Left renal pelvis (tissue), 4 donors: ENCODE measurements at places on chromosomes 6 and 20.

GRCh38 chr20:43842126-43843020 lies 72.3 kb upstream of the TOX2 start:
- DNase-seq = no peak

DNA sequence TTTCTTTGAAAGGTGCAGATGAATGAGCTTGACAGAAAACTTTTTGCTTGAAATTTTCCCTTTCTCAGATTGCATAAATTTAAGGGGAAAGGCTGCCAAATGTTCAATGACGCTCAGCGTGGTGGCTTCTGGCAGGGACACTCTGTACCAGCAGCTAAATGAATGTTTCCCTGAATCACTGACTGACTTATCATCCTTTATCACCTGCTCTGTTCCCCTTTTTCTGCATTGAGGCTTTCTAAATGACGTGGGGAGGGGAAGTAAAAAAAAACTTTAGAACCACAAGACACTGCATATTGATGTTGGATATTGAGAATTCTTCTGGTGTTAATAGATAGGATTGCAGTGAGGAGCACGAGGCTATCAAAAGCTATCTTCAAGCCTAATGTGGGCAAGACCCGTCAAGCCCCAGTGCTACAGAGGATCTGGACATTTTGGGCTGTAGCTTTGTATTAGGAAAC lies 46.9 kb upstream of the ENPP5 start:
- DNase-seq = no peak

DNA sequence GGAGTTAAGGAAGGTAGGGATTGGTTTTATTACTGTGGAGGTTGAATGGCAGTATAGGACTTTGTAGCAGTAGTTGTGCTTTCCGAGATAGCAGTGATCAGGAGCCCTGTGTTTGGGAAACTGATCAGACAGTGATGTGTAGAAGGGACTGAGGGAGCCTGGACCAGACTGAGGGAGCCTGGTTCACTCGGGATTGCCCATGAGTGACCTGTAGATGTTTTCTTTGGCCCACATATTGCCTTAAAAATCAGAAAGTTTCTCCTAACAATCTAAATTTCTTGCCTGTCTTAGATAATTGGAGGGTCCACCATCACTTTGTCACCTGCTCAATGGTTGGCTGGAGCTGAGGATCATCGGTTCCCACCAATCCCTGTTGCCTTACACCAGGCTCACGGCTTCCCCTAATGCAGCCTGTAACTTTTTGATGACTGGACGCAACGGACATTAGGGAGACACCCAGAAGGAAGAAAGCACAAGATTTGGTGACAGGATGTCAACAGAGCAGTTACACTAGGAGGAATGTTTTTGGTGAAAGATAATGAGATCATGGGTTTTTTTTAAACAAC lies 1.1 kb downstream of the CDS2 start:
- no peak for DNase-seq

DNA sequence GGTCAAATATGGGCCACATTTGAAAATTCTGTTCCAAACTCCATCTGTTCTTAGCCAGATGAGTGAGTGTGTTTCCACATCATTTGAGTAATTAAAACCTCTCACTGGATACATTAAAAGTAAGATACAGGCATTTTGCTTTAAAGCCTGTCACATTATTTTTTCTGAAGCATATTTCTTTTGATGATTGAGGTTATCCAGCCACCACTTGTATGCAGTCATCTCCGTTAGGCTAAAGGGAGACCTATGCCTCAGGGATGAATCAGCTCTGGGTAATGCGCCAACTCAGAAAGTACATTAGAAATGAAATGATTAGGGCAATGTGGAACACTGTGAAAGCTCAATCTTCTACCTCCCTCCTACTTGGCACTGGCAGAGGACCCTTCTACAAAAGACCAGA lies 90.7 kb downstream of the SNAP25 start:
- DNase-seq = no peak

- DNase-seq = no peak
Observed at GRCh38 chr20:8172191-8172590, 40.1 kb downstream of the PLCB1 start.

DNA sequence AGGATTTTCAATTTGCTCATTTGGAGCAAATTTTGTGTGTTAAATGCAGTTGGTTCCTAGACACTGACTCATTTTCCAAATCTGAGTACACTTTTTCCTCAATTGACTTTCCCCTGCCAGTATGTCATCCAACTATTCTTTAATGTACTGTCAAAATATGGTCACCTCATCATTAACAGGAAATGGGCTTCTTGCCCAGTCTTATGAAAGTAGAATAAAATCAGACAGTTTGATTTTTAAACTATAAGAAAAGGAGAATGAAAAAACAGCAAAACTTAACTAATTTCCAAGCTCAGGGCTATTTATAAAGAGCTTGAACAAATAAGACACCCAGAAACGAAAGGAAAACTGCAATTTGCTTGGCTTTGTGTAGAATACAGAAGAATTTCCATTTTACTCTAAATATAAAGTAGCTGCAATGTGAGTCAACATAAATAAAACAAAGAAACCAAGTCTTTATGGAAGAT lies 43.7 kb upstream of the RAB23 start:
- DNase-seq = no peak

DNA sequence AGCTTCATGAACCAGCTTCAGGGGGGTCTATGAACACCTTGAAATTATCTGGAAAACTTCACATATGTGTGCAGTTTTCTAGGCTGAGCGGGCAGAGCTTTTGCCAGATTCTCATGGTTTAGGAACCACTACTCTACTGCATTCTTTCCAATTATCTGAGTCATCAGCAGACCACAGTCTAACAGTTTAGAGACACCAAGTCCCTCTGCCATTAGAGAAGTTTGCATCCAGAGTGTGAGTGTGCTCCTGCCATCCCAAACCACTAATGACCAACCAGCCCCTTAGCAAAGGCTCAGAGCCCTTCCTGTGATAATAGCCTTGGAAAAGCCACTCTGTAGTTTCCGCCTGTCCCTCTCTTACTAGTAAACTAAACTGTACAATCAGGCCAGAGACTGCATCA lies 96.8 kb downstream of the PHACTR1 start:
- no peak for DNase-seq

- no peak for DNase-seq
Observed at GRCh38 chr6:93581371-93581770, 162.0 kb upstream of the EPHA7 start.

GRCh38 chr6:83838727-83839126 lies 14.4 kb upstream of the RIPPLY2 start:
- DNase-seq = no peak

DNA sequence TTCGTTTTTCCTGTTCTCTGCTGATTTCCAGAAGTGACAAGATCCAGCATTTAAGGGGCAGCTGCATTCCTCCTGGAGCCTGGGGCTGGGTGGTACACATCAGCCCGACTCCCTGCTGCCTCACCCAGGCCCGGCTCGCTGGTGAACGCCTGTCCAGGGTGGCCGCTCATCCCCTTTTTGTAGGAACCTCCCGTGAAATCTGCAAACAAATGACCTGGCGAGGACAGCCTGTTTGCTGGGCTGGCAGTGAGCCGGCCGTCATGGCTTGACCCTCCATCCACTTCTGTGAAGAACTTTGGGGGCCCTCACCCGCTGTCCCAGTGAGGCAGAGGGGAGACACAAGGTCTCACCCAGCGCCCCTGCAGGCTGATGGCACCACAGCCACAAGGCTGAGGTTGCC lies 39.0 kb downstream of the PYGB start:
- DNase-seq = no peak

DNA sequence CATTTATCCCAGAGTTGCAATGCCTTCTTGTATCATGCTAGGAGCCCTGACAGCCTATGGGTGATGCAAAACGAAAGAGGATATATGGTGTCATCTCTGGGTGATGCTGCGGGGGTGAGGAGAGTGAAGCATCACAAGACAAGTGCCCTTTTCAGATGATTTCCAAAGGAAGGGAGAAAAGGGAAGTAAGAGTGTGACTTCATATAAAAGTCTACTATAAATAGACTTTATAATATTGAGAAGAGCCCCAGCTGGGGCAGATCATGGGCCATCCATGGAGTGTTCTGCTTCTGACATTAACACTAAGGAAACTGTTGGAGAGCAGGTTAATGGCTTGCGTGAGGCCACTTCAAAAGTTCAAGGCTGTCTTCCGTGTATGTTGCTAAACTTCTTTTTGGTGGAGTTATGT lies 4.4 kb downstream of the CD83 start:
- no peak for DNase-seq

DNA sequence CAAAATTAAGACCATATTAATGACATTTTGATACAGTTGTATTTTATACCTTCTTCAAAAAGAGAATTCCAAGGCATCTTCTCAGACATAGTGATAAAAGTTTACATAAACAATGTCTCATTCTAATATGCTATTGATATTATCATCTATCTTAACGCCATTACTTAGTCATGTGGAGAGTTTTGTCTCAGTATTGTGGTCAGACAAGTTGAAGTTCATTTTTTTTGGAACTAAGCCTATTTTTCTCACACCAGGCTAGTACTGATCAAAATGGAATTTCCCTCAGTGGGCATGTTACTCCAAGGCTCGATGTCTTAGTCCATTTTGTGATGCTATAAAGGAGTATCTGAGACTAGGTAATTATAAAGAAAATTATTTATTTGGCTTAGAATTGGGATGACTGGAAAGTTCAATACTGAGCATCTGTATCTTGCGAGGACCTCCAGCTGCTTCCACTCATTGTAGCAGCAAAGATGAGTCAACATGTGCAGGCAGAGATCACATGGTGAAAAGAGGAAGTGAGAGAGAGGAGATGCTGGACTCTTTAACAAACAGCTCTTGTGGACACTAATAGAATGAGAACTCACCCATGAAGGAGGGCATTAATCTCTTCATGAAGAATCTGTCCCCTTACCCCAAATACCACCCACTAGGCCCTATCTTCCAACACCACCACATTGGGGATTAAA lies 825.5 kb upstream of the MANEA start:
- no peak for DNase-seq

DNA sequence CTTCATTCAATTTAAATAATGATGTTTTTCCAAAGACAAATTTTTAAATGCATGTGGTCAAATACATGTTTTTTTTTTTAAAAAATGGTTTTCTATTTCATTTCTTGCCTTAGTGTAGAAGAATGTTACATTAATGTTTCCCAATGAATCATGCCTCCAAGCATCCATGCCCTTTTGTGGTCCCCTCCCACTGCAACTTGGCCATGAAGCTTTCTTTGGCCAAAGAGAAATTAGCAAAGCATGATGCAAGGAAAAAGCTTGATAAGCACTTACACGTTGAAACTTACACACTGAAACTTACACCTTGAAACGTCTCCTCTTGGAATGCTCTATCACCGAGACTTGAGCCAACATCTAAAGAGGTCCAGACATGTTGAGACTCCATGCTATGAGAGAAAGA lies 93.0 kb upstream of the ELOVL5 start:
- DNase-seq = no peak

DNA sequence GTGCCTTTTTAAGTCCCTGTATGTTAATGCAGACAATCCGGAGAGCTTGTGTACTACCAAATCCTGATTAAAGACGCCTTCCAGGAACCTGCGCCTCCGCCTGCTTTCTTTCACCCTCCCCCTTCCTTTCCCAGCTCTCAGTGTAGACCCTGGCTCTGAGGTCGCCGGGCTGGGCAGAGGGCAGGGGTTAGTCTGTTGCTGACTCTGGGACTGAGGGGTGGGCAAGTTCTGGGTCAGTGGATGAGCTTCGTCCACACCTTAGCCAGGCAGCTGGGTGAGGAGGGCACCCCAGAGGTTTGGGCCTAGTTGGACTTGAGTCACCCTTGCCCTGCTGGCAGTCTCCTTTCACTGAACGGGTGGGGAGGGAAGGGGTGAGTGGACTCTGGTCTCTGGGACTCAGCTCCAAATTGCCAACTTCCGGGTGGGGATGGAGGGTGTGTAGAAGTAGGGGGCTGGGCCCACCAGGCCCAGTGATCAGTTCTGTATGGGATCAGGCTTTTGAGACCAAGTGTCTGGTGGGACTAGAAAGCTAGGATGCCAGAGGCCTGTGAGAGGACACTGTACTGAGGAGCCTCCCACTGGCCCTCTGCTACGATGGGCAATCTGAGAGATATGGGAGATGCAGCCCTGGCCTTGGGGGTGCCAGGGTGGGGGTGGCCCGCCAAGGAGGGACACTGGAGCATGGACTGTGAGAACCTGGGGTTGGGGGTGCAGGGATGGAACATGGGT lies 21.3 kb upstream of the SLC22A7 start:
- no peak for DNase-seq

DNA sequence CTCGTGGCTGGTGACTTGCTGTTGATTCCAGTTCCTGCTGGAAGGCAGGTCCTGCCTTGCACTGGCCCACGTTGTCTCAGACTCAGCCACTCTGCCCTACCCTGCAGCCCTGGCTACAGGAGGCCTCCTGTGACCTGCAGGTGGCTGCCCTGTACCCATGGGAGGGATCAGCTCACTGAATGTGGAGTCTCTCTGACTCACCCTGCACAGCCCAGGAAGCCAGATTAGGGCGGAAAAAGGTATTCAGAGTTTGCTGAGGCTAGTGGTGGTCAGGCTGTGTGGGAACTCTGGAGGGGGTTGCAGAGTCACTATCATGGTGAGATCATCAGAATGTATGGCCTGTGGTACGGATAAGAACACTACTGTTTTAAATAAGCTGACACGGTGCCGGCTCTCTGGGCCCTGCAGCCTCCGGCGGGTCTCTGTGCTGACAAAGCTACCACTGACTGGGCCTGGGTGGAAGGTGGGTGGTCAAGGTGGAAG lies 24.7 kb upstream of the PYGB start:
- DNase-seq = no peak

GRCh38 chr6:56814802-56815201 lies 140.1 kb upstream of the BEND6 start:
- DNase-seq = no peak

GRCh38 chr6:9139746-9140145 lies 704.4 kb upstream of the SLC35B3 start:
- DNase-seq = no peak

GRCh38 chr20:8227293-8227692 lies 95.2 kb downstream of the PLCB1 start:
- DNase-seq = no peak

GRCh38 chr20:34970846-34971560 lies 15.3 kb downstream of the MYH7B start:
- DNase-seq = no peak

GRCh38 chr6:80223743-80224212 lies 117.3 kb downstream of the BCKDHB start:
- no peak for DNase-seq

- DNase-seq = no peak
Observed at GRCh38 chr20:54608039-54608745, 132.8 kb downstream of the DOK5 start.

- DNase-seq = no peak
Observed at GRCh38 chr6:36381502-36382389, 5.7 kb downstream of the ETV7 start.

DNA sequence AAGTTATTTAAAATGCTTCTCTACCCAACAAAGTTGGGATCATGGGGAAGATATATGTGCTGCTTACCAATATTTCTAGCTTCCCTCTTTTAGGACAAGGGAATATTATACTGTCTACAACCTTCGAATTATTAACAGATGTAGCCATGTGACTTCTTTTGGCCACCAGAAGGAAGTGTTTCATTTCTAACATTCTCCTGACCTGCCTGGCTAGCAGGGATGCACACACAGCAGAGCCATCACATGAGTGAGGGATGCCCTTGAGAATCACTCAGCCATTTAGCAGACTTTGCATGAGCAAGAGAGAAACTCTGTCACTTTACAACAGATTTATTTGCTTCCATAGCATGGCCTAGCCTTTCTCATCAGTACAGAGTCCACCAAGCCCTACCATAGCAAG lies 230.7 kb upstream of the MARCKS start:
- DNase-seq = no peak

GRCh38 chr20:53608456-53609452 lies 15.1 kb upstream of the ZNF217 start:
- no peak for DNase-seq
